ENCODE measurements at places on chromosomes 12 and 14. TPM values are rescaled to one million over a fixed set of nuclear protein-coding genes. Genes with fewer than 3 reads are reported as not detected.

Gene PTPRB
- total RNA-seq: 3.8 TPM

Gene RFX4
- total RNA-seq: not detected

Gene SPTB
- 1.2 TPM for total RNA-seq

Gene VDR
- total RNA-seq: 22.9 TPM

Gene SELPLG
- total RNA-seq: 1.7 TPM

Gene GPX2
- total RNA-seq: not detected

- no peak for DNase-seq
These were observed 54.7 kb downstream of the FRS2 start for GRCh38 chr12:69524755-69525469.

DNA sequence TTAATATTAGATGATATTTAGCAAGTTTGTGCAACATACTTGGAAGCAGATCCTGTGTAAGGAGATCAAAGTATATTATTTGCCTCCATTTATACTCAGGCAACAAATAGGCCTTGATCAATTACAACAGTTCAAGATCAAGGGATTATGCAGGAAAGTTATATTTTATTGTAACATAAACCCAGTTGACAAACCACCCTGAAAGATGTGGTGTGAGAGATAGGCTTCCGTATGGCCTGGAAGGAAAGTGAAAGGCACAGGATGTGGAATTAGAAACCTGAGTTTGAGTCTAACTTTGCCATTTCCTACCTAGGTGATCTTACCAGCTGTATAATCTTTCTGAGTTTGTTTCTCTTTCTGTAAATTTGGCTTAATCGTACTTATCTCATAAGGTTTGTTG is 284.1 kb downstream of the BMP4 start:
- DNase-seq: no peak

DNA sequence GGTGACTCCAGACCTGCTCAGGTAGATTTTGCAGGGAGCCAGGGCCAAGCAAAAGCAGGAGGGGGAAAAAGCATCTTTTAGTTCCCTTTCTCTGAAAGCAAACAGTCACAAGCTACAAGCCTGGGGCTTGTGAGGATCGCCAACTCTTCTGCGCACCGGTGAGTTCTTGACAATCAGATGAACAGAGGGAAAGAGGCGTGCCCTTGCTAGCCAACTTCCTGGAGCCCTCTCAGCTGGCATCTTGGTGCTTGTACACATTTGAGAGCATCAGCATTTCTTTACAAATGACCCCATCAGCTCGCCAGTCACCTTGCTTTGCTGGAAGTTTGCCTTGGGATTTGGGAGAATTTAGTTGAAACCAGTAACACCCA is 55.5 kb downstream of the ZNF664 start:
- no peak for DNase-seq

- DNase-seq: peak; percentile 86
These were observed 2.9 kb downstream of the SCNN1A start for GRCh38 chr12:6372403-6373003.

GRCh38 chr14:104105071-104105821 is 19.7 kb downstream of the ASPG start:
- DNase-seq: no peak

- peak; percentile 45 for DNase-seq
These were observed 150.1 kb downstream of the SLC38A4 start for GRCh38 chr12:46675736-46676135.

GRCh38 chr12:122013136-122013535 is 8.5 kb upstream of the BCL7A start:
- DNase-seq: no peak

- no peak for DNase-seq
These were observed 51.3 kb downstream of the FAM222A start for GRCh38 chr12:109764776-109765445.

- no peak for DNase-seq
These were observed 51.6 kb downstream of the TMTC1 start for GRCh38 chr12:29732191-29732590.
